Fibroblast of skin of scalp (primary cell): ENCODE measurements at places on chromosomes 5 and 9.

DNA sequence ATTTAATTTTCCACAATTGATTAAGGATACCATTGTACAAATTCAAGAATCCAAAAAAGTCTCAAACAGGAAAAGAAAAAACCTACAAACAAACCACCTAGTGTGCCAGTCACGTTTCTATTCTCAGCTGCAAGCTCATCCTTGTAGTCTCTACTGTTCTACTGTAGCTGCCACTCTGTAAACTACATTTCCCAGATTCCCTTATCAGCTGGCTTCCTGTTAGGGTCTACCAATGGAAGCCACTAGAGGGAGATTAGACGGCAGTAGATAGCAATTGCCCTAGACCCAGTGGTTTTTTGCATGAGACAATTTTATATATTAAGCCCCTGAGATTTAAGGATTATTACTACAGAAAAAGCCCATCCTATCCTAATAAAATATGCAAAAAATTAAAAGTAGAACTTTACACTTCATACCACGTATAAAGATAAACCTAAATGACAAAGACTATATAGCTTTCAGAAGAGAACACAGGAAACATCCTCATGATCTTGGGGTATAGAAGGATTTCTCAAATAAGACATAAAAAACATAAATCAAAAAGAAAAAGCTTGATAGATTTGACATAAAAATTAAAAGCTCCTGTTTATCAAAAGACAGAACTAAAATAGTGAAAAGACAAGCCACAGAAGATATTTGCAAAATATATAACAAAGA, 37.4 kb downstream of the P4HA2 start:
- DNase-seq = peak; percentile 76

- peak; percentile 61 for DNase-seq
Measured at GRCh38 chr5:10556289-10556807, 7.5 kb upstream of the ANKRD33B start.

DNA sequence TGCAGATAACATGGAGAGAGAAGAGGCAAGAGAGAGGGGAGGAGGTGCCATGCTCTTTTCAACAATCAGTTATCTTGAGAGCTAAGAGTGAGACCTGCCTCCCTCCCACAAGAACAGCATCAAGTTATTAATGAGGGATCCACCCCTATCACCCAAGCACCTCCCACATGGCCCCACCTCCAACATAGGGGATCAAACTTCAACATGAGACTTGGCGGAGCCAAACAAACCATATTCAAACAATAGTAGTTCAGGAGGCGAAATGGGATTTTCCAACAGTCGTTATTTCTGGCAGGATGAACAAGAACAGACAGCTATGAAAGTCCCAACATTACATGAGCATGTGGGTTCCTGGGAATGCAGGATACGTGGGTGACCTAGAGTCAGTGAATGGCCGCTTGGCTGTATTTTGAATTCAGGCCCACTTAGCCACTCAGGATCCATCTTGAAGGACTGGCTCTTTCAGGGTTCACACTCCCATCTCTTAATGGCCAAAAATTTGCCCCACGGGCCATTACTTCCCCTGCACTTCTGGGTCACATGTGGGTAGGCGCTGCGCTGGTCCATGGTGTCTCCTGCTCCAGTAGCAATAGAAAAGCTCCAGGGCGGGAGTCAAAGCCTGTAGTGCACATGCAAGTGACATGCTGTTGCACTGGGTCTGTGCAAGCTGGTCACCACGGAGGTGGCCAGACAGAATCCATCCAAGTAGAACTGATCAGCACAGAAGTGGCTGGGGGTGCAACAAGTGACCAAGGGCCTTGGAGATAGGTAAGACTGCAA, 7.1 kb upstream of the FAF2 start:
- DNase-seq = no peak

- DNase-seq = no peak
Measured at GRCh38 chr5:169009123-169009522, 291.8 kb downstream of the SLIT3 start.

DNA sequence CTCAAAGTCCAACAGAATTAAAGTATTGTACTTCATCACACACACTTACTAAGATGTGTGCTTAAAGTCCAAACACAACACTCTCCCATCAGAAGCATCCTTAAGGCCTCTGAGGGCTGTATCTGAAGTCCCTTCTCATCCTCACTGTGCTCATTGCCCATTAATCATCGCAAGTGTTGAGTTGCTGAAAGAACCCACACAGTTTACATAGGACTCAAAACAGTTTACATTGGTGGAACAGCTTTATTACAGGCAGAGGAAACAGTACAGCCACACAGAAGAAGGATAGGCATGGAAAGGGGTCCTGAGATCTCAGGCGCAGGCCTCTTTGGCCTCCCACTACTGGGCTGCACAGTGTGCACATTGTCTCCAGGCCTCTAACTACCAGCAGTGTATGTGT, 113.4 kb downstream of the CMYA5 start:
- no peak for DNase-seq

- no peak for DNase-seq
Measured at GRCh38 chr5:87246061-87246460, 21.6 kb upstream of the RASA1 start.

DNA sequence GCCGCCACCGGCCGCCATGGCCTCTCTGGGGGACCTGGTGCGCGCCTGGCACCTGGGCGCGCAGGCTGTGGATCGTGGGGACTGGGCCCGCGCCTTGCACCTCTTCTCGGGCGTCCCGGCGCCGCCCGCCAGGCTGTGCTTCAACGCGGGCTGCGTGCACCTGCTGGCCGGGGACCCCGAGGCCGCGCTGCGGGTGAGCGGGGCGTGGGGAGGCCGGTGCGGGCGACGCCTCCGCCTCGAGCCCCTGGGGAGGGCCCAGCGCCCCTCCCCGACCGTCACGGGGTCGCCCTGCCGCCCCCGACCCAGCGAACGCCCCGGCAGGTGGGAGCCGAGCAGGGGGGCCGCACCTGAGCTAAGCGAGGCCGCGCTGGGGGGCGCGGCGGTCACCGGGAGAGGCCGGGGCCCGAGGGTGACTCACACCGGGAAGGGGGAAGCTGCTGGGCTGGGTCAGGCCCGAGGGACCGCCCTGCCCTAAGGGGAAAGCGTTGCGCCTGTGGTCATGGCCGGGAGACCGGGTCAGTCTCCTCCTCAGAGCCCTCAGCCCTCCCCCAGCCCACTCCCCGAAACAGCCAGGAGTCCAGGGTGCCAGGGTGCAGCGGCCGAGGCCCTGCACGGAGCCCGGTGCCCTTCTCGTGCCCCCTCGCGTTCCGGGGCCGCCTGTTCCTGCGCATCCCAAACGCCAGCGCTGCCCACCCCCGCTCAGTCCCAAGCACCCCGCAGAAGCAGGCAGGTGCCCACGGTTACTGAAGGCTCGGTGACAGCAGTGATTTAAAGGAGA, 510 bp downstream of the NOXA1 start:
- DNase-seq = no peak

DNA sequence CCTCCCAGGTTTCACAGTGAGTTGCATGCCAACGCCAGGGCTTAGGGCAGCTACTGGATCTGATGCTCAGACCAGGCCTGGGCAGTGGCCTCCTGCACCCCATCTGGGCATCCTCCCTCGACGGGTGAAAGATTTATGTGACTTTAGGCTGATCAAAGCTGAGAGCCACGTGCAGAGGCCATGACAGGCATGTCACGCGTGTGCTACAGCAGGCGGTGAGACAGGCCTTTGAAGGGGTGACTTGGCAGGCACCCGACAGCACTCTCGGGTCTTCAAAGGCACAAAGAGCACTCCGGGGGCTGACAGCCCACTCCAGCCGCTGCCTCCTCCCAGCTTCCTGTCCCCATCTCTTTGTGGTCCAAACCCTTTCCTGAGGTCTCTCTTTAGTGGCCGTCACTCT, 66.2 kb downstream of the NTNG2 start:
- DNase-seq = no peak

DNA sequence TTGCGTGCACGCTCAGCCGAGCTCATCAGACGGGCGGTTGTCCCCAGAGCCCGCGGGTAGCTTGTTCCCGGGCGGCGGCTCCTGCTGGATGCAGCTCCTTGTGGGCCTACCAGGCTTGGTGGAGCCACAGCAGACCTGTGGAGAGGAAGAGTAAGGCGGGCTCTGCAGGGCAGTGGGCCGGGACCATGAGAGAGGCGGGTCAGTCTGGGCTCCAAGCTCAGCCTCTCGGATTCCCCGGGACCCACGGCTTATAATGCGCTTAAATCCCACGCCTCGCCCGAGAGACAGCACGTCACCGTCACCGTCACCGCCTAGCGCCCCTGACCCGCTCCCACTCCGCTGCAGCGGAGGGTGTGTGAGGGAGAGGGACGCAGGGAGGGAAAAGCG, 1.9 kb upstream of the ANKRD18A start:
- DNase-seq = no peak

DNA sequence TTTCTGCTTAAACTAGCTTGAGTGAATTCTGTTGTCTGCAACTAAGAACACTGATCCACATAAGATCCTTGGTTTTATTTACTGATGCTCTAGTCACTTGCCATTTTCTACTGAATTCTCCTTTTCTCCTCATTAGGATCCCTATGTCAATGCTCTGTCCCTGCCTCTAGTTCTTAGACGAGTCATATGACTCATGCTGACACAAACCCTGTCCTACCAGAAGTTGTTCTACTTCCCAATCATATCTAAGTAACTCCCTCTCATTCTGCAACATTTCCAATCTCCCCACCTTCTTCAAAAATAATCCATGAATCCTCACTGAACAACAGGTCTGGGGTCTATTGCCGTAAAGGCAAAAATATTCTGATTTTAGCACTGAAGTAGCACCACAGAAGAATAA, 47.1 kb upstream of the DMRT1 start:
- DNase-seq = no peak

DNA sequence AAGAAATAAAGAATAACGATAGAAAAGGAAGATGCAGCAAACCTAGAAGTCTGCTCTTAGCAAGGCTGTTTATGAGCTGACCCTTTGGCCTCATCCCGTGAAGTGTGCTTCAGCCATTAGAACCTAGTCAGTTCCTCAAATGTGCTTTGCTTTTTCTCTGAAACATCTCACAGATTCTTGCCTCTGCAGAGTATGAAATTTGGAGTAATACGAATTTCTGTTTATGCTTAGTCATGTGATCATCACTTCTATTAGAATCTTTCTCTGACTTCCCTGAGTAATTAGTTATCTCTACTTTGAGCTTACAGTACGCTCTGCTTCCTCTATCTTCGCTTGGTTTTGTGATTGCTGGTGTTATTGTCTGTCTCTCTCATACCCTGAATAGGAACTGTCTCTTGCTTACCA, 11.3 kb downstream of the CYSTM1 start:
- DNase-seq = no peak

DNA sequence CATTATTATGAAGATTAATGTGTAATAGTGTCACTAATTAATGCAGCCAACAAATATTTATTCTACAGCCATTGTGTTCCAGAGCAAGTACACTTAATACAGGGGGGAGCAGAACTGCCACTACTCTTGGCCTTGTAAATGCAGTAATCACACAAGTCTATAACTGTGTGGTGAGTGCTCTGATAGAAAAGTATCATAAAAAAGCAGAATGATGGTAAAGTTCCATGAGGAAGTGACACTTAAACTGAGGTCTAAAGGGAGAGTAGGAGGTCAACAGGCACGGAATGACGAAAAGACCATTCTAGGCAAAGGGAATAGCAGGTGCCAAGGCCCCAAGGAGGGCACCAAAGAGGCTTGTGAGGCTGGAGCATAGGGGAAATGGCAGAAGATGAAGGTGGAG, 142.9 kb downstream of the OSTF1 start:
- DNase-seq = no peak

GRCh38 chr5:138514021-138514420, 29.0 kb downstream of the ETF1 start:
- no peak for DNase-seq

GRCh38 chr9:108684288-108685025, 171.3 kb downstream of the ACTL7B start:
- no peak for DNase-seq

GRCh38 chr5:17329571-17329970, 112.1 kb downstream of the BASP1 start:
- no peak for DNase-seq

GRCh38 chr5:10600626-10601245, 36.9 kb downstream of the ANKRD33B start:
- no peak for DNase-seq

DNA sequence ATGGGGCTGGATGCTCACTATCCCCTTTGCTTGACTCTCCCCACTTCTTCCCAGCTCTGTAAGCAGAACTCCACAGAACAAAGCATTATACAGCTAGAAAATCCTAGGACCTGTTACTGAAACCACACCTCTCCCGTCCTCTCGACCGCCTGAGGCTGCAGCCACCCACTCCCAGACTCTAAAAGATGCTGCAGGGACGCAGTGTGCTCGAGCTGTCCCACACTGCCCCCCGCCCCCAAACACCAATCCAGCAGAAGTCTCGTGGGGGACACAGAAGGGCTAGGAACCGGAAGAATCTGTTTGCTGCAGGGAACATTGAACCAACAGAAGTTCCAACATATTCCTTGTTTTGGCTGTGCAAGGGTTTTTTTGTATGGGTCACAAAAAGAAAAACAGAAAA, 7.6 kb downstream of the CAMK2A start:
- no peak for DNase-seq

GRCh38 chr5:112958093-112959088, 18.2 kb upstream of the DCP2 start:
- DNase-seq = peak; percentile 97

DNA sequence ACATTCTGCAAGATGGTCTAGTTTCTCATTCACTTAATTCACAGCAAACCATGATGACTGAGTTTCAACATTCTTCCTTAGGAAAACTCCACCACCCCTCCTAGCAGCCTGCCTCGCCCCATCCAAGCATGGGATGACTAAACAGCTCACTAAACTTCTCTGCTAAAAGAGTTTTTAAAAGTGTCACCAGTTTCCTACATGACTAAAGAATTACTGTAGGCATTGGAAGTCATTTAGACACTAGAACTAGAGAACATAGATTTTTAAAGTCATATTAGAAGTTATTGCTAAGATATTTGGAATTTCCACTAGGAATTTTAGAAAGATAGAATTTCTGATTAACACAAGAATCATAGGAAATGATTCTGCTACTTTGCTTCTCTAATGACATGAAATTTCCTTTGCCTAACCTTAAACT, 5.5 kb upstream of the ESM1 start:
- peak; percentile 86 for DNase-seq

DNA sequence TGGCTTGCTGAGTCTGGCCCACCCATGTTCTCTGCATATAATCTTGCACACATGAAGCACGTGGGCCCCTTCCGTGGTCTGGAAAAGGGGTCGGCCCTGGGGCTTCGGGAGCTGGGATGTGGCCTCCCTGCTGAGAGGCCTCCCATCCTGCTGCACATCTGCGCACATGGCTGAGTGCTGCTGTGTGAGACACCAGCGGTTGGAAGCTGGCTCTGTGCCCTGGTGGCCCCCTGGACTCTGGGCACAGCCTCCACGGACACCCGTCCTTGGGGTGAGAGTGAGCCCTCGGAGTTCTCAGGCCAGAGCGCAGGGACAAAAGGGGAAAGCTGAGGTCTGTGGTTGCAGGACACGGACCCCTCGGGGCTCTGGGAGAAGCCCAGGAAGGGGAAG, 115.8 kb downstream of the RXRA start:
- peak; percentile 56 for DNase-seq

- no peak for DNase-seq
Measured at GRCh38 chr9:104068546-104068945, 25.6 kb upstream of the SMC2 start.

- DNase-seq = no peak
Measured at GRCh38 chr9:71741926-71742648, 26.2 kb downstream of the CEMIP2 start.

GRCh38 chr5:149438711-149439132, 59.6 kb upstream of the IL17B start:
- DNase-seq = no peak
